ENCODE measurements at places on chromosomes 7 and 10. TPM values are rescaled to one million over a fixed set of nuclear protein-coding genes. Genes with fewer than 3 reads are reported as not detected.

DNA sequence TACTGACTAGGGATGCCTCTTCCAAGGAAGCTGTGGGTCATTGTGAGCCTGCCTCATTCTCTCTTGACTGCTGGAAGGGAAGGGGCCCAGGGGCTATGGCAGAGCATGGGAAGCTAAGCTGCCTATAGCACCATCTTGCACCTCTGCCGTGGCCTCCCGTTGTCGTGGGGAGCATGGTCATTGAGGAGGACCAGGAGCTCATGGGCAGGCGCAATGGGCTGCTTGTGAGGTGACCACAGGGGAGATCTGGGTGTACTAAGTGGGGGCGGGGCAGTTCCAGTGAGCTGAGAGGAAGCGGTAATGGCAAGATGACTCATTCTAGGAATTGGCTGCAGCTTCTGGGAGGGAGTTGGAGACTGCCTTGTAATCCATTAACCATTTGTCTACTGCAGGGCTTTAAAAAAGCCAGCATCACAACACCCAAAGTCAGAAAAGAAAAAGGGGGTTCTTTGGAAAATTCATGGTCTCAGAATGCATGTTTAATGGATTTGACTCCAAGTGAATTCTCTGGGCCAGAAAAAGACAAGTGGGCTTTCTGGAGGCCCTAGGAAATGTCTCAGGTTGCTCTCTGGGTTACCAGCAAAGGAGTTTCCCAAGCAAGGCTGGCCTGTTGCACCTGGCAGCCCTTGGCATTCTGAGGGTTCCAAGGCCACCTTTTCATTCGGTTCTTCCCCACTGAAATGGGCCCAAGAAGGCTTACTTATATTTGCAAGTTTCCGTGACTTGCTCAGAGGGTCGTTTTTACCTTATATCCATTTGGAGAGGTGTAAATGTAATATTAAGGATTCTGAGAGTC, 3.6 kb downstream of the DUSP5 start:
- DNase-seq = peak; percentile 79

GRCh38 chr10:45418849-45419675, 45.0 kb downstream of the ALOX5 start:
- DNase-seq = no peak

- DNase-seq = no peak
Measured at GRCh38 chr10:6576326-6576725, 3.8 kb downstream of the PRKCQ start.

DNA sequence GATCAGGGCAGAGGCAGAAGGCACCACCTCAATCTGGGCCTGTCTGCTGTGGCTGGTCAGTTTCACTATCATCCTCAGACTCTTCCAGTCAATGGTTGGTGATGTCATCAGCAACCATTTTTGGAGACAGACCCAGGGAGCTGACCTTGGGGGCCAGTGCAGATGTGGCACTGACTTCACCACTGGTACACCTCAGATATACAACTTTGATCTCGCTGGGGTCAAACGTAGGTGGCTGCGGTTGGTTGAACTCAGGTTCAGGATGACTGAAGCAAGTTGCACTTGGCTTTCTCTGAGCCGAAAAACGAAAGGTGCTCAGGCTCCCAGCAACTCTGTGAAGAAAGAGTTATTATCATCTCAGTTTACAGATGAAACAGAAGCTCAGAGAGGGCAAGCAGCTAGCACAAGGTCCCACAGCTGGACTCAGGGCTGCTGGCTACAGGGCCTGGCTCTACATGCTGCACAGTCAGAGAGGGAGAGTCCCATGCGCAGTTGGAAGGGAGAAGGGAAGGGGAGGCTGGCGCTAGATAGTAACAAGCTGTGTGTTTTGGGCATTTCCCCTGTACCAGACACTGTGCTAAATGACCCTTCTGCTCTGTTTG, 27.2 kb downstream of the ANKRD16 start:
- no peak for DNase-seq

- DNase-seq = no peak
Measured at GRCh38 chr10:29083096-29083495, 205.8 kb upstream of the LYZL1 start.

GRCh38 chr7:748446-748845, 21.4 kb upstream of the PRKAR1B start:
- DNase-seq = no peak

- DNase-seq = no peak
Measured at GRCh38 chr7:43590862-43591557, 8.1 kb downstream of the STK17A start.

GRCh38 chr10:36026656-36027390, 384.7 kb upstream of the FZD8 start:
- DNase-seq = no peak

DNA sequence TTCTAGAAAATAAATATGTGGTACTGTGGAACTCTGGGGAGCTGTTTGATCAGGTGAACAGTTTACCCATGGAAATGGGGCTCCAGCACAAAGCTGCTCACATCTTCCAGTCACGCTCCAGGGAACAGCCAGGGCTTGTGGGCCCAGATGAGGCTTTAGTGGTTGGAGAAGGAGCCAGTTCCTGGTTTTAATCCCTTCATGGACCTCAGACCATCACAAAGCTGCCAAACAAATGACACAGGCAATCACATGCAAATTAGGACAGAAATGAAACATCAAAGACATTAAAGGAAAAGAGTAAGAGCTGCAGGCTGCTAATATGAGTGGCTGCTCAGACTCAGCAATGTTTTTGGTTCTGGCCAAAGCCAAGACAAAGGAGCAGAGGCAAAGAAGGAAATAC, 2.2 kb upstream of the ATP6V0E2 start:
- no peak for DNase-seq

GRCh38 chr10:103811463-103811862, 43.9 kb downstream of the SH3PXD2A start:
- DNase-seq = no peak

DNA sequence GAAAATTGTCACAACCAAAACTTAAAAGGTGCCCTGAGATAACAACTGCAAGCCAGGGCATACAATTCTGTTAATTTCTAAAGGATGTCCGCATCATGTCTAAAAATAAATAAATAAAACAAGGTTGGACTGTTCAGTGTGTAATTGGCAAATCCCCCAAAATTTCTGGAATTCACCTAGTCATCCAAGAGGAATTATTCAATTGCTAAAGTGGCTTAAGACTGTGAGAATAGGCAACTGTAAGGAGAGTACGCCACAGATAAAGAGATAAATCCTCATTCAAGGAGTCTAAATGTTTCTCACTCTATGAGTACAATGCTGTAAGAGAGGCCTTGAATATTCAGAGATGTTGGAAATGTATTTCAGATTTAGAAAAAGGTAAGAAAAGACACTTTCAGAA, 37.2 kb downstream of the PIK3AP1 start:
- no peak for DNase-seq

GRCh38 chr7:106774768-106775551, 90.1 kb upstream of the PIK3CG start:
- no peak for DNase-seq

DNA sequence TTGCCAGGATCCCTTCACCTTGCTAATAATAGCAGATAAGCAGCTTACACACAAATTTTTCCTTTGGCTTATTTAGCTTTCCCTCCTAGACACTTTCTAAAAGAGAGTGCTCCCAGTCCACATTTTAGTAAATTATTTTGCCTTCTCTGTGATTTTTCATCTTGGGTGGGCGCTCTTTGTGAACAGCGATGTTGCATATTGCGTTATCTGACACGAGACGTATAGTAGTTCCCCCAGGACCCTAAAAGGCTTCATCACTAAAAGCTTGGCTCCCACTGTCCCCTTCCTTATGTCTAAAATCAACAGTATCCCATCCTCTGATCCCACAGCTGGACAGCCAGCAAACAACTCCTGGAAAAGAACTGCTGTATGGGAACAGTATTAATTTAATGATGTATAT, 232.9 kb downstream of the DYNC1I1 start:
- no peak for DNase-seq

GRCh38 chr10:70462349-70462984, 16.1 kb upstream of the PALD1 start:
- peak; percentile 73 for DNase-seq

- no peak for DNase-seq
Measured at GRCh38 chr7:102063690-102064180, 222.9 kb upstream of the SH2B2 start.

DNA sequence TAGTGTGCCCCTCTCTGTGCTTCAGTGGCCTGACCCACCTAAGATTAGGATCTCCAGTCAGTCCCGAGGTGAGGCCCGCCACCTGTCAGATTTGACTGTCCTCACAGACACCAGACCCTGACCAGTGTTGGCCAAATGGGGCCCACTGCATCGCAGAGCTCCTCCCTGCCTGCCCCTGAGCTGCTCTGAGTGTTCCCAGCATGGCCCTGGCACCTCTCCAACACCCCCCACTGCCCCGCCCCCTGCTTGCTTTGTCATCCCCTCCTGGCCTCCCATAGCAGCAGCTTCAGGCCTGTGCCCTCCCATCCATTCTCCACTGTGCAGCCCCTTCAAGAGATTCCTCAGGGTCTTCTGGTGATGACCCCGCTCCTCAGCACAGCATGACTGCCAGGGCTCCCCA, 67.6 kb downstream of the C10orf120 start:
- DNase-seq = no peak

GRCh38 chr7:96982586-96982985, 22.8 kb upstream of the DLX6 start:
- DNase-seq = no peak

DNA sequence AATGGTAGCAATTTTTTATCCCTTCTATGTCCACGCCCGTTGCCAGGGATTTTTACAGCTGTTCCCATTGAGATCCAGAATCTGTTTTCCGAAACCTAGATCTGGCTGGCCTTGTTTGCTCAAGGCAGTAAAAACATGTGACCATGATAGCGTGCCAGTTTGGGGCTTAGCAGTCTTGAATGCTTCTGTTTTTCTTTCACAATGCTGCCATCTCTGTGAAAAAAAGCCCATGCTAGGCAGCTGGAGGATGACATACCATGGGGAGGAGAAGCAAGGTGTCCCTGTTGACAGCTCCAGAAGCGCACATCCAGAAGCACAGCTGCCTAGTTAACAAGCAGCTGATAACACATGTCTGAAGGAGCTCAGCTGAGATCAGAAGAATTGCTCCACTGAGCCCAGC, 2.2 kb upstream of the ZNF92 start:
- no peak for DNase-seq

DNA sequence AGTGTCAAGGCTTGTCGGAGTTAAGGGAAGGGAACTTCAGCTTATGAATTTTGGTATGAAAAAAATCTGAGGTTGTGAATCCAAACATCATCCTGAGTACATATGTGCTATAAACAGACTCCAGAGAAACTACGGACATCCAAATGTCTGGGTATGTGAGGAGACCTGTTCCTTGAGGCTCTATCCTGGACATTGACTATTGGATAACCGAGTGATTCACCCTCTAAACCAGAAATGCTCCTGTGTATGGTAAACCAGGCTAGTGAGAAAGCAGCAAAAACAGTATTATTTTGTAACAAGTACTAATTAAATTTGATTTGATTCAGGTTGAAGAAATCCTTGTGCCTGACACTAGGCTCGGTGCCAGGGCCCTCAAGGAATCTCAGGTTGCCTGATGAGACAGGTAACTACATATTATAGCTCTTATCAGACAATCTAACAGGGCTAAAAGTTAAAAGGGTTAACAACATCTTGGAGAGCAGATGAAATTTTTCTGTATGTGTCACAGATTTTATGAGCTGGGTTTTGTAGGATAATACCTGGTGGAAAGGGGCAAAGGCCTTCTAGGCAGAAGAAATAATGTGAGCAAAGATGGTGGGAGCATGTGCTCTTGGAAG, 10.4 kb upstream of the STOX1 start:
- DNase-seq = no peak

DNA sequence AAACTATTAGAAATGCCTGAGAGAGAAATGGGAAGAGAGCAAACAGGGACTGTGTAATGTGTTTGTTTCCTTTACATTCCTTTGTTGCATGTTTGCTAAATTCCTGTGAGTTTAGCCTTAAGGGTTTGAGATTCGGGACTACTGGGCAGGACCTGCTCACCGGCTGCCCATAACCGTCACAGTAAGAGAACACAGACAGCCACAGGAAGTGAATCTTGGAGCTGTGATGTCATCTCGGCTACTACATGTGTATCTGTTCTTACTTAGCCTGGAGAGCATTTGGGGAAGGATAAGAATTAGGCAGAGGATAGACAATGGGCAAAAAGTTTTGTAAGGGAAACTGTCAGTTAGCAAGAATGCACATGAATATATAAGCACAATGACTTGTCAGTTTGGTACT, 485.1 kb upstream of the KLF6 start:
- DNase-seq = no peak

DNA sequence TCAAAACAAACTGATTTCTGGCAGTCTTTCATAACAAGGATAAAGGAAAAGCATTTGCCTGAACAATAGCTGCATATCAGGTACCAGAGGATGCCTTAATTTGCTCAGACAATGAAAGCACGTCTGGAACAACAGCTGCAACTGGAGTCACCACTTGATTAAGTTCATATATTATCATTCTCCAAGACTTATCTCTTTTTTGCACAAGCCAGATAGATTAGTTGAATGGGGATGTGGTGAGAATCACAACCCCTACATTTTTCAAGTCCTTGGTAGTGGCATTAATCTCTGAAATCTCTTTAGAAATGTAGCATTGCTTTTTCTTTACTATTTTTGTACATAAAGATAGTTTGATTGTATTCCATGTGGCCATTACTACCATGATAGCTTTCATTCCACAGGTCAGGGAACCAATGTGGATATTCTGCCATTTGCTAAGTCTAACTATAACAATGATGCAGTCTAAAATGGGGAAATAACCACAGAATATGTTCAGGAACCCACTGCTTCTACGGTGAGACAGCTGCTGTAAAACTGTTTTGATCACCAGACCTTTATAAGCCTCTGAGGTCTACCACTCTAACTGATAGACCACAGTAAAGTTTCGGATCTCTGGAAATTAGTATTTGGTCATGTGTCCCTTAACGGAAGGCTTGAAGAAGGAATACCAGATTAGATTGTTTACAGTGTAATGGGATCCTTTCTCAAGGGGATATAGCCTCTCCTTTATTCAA, 1176.2 kb downstream of the DNAJB9 start:
- no peak for DNase-seq

- no peak for DNase-seq
Measured at GRCh38 chr7:137611606-137612005, 235.2 kb downstream of the DGKI start.

GRCh38 chr7:98520356-98520951, 96.6 kb upstream of the NPTX2 start:
- DNase-seq = no peak

DNA sequence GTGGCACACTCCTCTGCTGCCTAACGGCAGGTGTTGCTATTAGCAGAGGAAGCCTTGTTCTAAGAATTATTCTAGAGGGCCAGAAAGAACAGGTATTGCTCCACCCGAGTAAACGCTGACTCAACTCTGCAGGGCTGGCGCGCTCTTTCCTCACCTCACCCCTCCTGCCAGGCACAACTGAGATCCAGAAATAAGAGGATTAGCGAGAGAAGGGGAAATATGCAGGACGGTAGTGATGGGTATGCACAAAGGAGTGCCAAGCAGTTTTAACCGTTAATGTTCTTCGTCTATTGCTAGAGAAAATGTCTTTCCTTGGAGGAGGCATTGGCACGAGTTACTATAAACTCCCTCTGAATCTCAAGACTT, 369 bp upstream of the SCIN start:
- DNase-seq = no peak

ANKRD2 gene
- total RNA-seq = not detected

OR2AE1 gene
- 2.9 TPM for total RNA-seq

GBX1 gene
- not detected for total RNA-seq

TMUB1 gene
- 25.7 TPM for total RNA-seq

TACC2 gene
- total RNA-seq = 71.0 TPM

LLCFC1 gene
- not detected for total RNA-seq

LIPN gene
- total RNA-seq = not detected

C10orf62 gene
- total RNA-seq = 1.2 TPM

SEMA3A gene
- total RNA-seq = 0.68 TPM

All from thoracic aorta (tissue), 2 donors.